ENCODE measurements at places on chromosomes 3 and 15.

- DNase-seq = peak; percentile 33
Observed at GRCh38 chr3:69161587-69162307, 39.4 kb upstream of the LMOD3 start.

- no peak for DNase-seq
Observed at GRCh38 chr15:72047020-72047419, 70.9 kb downstream of the MYO9A start.

DNA sequence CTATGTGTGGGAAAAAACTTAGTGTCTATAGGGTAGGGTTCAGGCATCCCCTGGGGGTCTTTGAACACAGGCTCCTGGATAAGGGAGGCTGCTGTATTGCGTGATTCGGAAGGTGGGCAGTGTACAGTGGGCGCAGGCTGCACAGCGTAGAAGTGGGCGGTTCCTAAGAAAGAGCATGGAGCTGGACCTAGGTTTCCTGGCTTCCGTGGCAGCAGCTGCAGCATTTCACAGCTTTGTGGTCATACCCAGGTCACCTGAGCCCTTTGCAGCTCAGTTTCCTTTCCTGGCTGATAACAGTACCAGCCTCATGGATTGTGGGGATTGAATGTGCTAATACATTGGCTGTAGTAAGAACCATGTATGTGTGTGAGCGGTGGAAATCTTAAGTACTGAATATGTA lies 22.2 kb downstream of the CFAP100 start:
- DNase-seq = no peak

- DNase-seq = no peak
Observed at GRCh38 chr3:49700453-49701128, 11.2 kb downstream of the RNF123 start.

GRCh38 chr3:175913286-175913685 lies 1054.2 kb downstream of the NAALADL2 start:
- DNase-seq = no peak

DNA sequence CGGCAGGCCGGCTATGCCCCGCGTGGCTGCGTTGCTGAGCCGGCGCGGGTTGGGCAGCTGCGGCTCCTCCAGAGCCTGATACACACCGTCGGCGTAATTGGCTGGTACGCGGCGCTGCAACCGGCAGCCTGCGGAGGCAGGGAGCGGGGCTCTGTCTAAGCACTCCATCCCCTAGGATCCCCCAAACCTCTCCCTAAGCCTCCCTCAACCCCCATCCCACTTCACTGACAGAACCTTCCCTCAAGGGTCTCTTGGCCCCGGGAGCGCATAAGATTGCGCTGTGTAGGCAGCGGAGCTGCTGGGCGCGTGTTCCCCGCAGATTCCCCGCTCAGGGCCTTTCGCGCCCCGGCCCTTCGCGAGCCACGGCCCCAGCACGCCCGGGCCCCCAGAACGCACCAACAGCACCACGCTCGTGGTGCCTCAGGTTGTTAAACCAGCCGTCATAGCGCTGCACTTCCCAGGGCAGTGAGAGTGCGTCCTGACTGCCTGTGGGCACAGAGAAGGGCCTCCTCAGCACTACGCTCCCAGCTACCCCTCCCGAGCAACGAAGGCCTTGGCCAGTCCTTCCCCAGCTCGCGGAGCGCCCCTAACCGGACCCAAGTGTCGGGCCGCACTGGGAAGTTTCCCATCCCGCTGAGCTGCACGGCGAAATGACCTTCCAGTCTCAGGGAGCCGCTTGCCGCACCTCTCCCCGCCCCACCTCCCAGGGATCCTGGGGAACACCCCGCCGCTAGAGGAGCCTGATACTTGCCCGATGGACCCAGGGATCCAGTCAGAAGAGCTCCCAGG lies 1.2 kb downstream of the DUOX2 start:
- peak; percentile 43 for DNase-seq

GRCh38 chr3:131303848-131304247 lies 77.7 kb upstream of the NUDT16 start:
- no peak for DNase-seq

Measured in NCI-H1417 (cell line).